ENCODE measurements at places on chromosomes 11 and 22.

GRCh38 chr22:22818861-22819855 is 68.5 kb upstream of the IGLL5 start:
- DNase-seq, result peak; percentile 27

DNA sequence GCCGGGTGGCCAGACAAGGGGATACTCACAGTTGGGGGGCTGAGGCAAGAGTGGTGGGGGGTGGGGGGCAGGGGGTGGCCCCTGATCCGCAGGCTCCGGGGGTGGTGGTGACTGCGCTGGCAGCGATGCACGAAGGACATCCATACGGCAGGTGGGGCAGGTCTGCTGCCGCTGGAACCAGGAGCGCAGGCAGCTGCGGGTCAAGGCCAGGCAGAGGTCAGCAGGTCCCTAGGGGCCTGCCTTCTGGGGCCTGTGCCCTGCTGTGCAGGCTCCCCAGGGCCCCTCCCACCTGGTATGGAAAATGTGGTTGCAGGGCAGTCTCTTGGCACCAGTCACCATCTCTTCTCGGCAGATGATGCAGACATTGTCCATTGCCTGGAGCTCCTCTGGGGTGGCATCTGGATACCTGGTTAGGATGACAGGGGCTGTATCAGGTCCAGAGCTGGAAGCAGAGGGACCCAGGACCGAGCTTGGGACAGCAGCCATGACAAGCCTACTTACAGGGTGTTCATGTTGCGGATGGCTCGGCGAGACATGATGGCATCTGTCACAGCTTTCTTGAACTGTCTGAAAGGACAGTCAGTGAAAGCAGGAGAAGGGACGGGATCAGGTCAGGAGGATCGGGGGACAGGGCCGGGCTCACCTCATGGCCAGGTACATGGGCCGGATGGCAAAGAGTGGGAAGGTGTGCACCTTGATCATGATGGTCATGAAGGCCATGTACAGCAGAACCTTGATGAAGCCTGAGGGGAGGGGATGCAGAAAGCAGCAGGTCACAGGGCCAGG is 3.5 kb downstream of the SYVN1 start:
- DNase-seq, result no peak

GRCh38 chr11:61123775-61124571 is 21.7 kb downstream of the CD5 start:
- no peak for DNase-seq

DNA sequence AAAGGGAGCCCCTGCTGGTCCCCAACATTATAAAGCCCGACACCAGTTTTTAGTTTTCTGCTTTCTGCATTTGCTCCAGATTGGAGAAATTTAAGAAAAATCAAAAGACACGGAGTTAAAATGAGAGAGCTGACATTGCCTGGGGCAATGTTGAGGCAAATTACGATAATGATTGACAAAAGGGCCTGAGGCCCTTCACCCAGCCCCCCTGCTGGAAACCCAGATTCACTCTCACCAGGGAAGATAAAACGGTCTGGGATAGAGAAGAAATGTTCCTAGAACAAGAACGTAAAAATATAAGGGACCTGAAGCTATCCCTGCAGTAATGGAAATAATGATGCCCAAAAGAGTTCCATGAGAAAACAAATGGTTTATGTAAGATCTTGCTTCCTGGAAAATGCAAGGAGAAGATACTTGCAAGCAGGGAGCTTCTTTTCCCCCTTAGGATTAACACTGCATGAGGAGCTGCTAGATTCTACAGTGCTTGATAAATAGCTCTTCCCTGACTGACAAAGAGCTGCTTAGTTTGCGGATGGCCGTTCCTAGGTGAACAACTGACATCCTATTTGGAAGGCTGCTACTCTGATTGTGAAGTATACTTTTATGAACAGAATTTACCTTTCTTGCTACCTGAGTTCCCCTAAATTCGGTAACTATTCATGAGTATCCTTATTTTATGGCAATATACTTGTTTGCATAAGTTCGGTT is 40.6 kb upstream of the GNAZ start:
- DNase-seq, result no peak

DNA sequence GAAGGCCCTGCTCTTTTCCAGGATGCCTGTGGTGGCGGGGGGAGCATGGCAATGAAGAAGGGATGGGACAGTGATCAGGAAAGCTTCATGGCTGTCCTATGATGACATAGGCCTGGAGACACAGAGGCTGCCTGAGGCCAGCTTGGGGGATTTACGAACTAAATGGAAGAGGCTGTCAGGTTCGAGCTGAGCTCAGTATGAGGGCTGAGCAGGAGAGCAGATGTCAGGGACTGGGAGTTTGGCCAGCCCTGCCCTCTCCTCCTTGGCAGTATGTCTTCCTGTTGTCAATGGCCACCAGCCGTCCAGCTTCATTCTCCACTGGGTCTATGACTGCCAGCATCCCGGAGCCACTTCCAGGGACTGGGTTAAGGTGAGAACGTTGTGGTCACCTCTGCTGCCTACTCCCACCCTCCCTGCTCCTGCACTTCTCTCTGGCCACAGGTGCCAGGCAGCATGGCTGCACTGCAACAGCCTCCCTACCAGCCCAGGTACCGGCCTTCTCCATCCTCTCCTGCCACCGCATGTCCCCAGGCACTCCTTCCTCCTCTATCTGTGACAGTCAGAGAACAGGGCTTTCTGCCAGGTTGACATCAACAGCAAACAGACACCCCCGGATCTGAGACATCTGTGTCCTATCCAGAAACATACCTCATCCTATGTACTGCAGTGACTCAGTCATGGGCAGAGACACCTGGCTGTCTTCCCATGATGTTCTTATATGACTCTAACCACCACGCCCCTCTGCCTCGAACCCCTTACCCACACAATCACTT is 75.1 kb downstream of the KIRREL3 start:
- DNase-seq, result no peak

DNA sequence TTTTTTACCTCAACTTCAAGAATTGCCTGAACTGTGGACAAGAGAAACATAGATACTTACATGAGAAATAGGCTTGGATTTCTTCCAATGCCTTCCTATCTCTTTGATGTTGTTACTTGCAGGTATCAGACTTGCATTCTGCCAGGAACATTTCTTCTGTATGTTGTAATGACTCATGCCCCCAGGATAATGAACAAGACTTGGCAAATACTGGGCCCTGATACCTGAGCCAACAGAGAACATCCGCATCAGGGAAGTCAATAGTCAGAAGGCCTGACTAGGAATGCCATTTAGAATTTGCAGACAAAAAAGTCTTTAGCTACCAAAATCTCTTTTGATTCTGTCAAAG is 273.7 kb upstream of the KIRREL3 start:
- DNase-seq, result no peak

- DNase-seq, result no peak
These were observed 239.9 kb upstream of the ZC3H12C start for GRCh38 chr11:109853156-109853776.

DNA sequence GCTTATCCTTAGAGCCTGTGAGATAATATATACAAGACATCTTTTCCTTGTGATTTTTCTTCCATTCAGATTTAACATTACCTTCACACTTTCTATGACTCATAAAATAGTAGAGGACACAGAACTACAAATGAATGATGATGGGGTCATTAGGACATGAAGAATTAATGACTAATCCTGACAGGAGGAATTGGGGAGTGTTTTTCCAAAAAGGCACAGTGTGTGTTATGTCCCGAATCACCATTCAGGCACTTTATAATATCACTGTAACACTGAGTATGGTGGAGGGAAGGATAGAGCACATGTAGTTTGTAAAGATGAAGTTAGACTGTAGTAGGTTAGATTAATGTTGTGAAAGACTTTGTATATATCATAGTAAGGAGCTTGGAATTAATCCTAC is 391.3 kb downstream of the JRKL start:
- DNase-seq, result no peak

GRCh38 chr11:69750875-69751597 is 24.1 kb downstream of the FGF4 start:
- no peak for DNase-seq

DNA sequence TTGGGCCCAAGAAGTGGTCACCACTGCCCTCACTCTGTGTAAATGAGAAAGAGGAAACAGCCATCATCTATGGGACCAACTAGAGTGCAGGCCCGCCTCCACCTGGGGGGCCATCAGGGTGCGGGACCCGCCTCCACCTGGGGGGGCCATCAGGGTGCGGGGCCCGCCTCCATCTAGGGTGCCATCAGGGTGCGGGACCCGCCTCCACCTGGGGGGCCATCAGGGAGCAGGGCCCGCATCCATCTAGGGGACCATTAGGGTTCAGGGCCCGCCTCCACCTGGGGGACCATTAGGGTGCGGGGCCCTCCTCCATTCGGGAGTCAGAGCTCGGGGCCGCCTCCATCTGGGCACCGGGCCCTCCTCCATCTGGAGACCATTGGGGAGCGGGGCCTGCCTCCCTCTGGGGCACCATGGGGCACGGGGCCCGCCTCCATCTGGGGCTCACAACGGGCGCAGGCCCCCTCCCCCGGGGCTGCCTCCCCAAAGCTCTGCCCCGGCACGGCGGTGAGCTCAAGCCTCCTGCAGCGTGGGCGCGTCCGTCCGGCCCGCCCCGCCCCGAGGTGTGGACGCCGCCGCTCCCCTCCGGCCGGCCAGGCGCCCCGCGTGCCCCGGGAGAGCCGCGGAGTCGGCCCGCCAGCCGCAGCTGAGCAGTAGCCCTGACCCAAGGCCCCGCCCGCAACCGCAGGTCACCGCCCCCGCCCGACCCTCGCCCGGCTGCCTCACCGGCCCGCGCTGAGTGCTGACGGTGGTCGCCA is 512 bp downstream of the TOLLIP start:
- DNase-seq, result no peak

DNA sequence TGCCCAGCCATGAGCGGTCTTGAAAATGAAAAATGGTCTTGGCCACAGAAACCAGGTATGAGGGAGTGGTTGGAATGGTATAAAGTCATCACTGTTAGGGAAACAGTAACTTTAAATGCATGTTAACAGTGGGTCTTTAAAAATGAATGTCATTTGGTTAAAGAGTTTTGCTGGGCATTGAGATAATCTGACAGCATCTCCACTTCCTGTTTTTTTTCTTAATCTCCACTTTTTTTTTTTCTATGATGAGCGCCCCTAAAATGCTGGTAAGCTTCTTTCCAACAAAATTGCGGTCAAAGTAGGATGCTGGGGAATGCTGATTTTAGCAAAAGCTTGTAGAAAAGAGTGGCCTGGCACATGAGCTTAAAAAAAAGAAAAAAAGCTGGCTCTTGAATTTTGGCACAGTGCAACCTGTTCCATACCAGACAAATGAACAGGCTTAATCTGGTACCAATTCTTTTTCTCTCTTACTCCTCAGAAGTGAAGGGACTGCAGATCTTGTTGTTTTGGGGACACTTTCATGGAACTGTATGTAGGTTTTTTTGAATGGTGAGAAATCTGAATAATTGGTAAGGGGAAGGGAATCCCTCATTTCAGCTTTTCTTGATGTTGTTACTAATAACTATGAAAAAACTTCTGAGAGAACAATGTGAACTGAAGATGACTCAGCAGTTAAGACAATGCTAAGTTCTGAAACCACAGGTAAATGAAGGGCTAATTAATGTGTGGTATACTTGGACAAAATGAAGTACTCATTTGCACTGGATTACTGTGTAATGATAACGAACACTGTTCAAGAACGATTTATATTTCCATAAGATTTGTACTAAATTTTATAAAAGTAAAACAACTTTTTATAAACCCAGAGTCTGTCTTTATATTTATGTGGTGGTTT is 3.1 kb upstream of the ARHGEF12 start:
- no peak for DNase-seq

GRCh38 chr11:17821648-17822400 is 87.2 kb downstream of the KCNC1 start:
- no peak for DNase-seq

Measured in activated naive CD8-positive, alpha-beta T cell treated with anti-CD3 and anti-CD28 coated beads for 36 hours (primary cell).